Hepatocyte (in vitro differentiated cells): ENCODE measurements at places on chromosomes 12 and 14.

DNA sequence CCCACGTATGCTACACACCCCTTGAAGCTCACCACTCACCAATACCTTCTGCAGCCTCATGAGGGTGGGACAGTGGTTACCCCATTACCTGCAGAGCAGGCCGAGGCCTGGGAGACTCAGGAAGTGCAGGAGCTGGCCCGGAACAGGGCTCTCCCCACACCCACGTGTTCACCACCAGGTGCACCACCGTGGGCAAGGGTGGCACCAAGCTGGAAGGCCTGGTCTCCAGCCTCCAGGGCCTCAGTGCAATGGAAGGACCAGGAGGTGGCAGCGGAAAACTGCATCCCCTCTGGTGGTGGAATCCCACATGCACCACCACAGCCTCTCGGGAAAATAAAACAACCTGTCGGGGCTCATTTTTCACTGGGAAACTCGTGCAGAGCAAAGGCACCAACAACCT lies 36.4 kb downstream of the ITPK1 start:
- peaks cover 7% of the 10 kb centered on the region for H3K4me1 ChIP-seq
- H3K36me3 ChIP-seq, result no peaks in the 10 kb centered on the region
- no peaks in the 10 kb centered on the region for H3K27me3 ChIP-seq
- no peak for DNase-seq
- H3K4me3 ChIP-seq, result no peak overlapping the region

DNA sequence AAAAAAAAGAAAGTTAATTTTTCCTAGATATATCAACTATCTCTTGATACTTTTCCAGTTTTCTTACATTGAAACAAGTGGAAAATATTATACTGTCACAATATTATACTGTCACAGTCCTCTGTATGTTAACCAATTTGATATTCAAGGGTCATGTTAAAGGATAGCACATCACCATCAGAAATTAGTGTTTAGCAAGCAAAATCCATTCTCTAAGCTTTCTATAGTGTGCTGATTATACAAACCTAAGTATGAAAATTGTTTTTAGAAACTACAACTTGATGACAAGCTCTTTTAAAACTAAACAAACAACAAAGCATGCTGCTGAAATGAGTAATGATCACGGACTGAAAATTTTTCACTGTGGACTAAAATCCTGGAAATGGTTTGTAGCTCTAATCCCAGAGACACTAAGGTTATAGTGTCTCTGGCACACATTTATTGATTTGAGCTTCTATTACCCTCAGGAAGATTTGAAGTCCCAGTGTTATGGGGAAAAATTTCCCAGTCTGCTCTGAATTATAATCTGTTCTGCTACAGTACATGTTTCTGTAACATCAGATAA lies 9.7 kb downstream of the SPTSSA start:
- DNase-seq, result no peak
- peaks cover 6% of the 10 kb centered on the region for H3K4me1 ChIP-seq
- H3K27me3 ChIP-seq, result no peaks in the 10 kb centered on the region
- H3K27ac ChIP-seq, result no peak overlapping the region
- no peaks in the 10 kb centered on the region for H3K36me3 ChIP-seq

DNA sequence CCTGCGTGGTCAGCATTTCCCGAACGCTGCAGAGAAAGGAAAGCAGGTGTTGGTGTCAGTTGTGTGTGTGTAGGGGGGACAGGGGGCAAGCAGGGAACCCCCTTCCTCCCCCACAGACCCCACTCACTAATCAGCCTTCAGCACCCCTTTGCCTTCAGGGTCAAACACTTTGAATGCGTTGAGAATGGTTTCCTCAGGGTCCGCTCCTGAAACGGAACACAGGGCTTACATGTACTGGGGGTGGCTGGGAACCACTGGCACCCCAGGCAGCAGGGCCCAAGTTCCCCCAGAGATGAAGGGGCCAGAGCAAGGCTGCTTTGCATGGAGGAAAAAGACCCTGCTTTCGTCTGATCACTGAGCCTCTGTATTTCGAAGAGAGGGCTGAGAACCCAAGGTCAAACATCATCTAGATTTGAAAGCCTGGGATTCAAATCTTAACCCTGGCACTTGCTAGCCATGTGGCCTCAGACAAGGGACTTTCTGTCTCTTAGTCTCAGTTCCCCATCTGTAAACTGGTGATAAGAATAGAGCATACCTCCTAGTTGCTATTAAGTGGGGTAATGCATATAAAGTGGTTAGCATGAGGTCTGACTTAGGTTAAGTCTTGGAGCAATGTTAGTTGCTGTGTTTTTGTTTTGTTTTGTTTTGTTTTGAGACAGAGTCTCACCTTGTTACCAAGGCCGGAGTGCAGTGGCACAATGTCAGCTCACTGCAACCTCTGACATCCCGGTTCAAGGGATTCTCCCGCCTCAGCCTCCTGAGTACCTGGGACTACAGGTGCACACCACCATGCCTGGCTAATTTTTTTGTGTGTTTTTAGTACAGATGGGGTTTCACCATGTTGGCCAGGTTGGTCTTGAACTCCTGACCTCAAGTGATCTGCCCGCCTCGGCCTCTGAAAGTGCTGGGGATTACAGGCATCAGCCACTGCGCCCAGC lies 7.0 kb downstream of the MYL2 start:
- no peak overlapping the region for H3K4me3 ChIP-seq
- H3K36me3 ChIP-seq, result no peaks in the 10 kb centered on the region
- no peak overlapping the region for H3K27ac ChIP-seq
- H3K27me3 ChIP-seq, result no peaks in the 10 kb centered on the region
- H3K4me1 ChIP-seq, result no peaks in the 10 kb centered on the region

DNA sequence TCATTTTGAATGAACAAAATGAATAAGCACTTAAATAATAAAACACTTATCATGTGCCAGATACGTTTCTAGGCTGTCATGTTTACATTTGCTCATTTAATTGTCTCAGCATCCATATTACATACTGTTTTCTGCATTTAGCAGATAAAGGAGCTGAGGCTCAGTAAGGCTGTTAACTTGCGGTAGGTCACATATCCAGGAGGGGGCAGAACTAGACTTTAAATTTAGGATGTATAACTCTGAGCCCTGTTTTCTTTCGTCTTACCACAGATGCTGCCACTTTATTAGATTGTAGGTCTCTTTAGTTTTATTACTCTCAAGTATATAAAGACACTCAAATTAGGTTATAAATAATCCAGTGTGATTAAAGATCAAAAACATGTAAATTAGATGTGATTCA lies 17.7 kb downstream of the IRAK4 start:
- H3K4me3 ChIP-seq, result no peak overlapping the region
- DNase-seq, result peak; percentile 46
- H3K4me1 ChIP-seq, result no peaks in the 10 kb centered on the region
- H3K36me3 ChIP-seq, result no peaks in the 10 kb centered on the region

GRCh38 chr12:105204916-105205315 lies 31.1 kb downstream of the APPL2 start:
- peak overlapping the region; percentile 37 for H3K27ac ChIP-seq
- H3K4me1 ChIP-seq, result no peaks in the 10 kb centered on the region
- H3K36me3 ChIP-seq, result peaks cover 6% of the 10 kb centered on the region

- H3K36me3 ChIP-seq, result no peaks in the 10 kb centered on the region
- H3K4me1 ChIP-seq, result no peaks in the 10 kb centered on the region
- no peak for DNase-seq
- H3K4me3 ChIP-seq, result no peak overlapping the region
- H3K27ac ChIP-seq, result no peak overlapping the region
Observed at GRCh38 chr12:28550757-28551704, 360.8 kb downstream of the CCDC91 start.

DNA sequence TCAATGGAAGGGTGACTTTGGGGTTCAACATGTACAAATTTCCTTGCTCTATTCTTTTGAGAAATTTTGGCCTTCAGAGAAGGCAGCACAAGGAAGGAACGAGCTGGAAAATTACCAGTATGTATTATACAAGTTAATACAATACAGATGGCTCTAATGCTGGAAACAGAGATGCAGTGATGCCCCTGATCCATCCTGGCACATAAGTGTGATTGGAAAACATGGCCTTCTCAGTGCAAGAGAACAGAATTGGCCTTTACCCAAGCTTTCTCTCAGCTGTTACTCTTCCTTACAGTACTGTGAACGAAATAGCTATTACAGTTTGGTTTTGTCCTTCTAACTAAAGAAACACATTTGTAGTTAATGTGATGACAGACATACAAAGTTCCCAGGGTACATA lies 102.5 kb upstream of the GPHB5 start:
- H3K4me3 ChIP-seq, result no peak overlapping the region
- H3K27me3 ChIP-seq, result no peaks in the 10 kb centered on the region
- no peaks in the 10 kb centered on the region for H3K36me3 ChIP-seq
- no peaks in the 10 kb centered on the region for H3K4me1 ChIP-seq
- DNase-seq, result no peak

DNA sequence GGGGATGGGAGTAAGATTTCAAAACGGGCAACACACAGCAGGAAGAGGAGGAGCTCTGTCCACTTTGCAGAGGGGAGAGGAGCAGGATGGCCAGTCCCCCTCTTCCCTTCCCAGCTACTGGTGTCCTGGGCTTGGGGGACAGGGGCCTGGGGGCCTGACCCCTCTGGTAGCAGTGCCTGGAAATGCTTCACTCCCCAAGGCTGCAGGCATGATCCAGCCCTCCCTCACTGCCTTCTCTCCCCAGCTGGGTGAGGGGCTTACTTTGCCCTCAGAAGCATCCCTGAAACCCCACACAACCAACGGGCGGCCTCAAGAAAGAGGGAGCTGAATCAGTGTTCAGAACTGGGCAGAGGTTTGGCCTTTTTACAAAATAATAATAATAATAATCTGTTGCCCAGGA lies 279.5 kb downstream of the DPF3 start:
- H3K4me1 ChIP-seq, result peaks cover 3% of the 10 kb centered on the region
- H3K4me3 ChIP-seq, result no peak overlapping the region
- no peak for DNase-seq
- no peak overlapping the region for H3K27ac ChIP-seq
- no peaks in the 10 kb centered on the region for H3K27me3 ChIP-seq

DNA sequence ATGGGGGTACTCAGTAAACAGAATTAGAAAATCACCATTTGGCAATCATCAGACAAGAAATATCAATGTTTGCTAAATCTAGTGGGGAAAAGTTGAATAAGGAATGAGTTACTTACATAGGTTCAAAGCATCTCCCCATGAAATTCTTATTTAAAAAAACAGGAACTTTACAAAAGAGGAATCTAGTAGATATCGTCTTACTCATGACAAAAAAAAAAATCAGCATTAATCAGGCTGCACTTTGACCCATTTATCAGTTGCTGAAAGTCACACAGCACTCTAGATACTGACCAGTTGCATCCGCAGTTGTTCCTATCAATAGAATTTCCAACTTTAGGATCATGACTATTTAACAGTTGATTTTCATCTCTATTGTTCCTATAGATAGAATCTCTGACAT lies 5.8 kb upstream of the DICER1 start:
- H3K36me3 ChIP-seq, result no peaks in the 10 kb centered on the region
- H3K4me1 ChIP-seq, result peaks cover 4% of the 10 kb centered on the region
- no peak overlapping the region for H3K27ac ChIP-seq

DNA sequence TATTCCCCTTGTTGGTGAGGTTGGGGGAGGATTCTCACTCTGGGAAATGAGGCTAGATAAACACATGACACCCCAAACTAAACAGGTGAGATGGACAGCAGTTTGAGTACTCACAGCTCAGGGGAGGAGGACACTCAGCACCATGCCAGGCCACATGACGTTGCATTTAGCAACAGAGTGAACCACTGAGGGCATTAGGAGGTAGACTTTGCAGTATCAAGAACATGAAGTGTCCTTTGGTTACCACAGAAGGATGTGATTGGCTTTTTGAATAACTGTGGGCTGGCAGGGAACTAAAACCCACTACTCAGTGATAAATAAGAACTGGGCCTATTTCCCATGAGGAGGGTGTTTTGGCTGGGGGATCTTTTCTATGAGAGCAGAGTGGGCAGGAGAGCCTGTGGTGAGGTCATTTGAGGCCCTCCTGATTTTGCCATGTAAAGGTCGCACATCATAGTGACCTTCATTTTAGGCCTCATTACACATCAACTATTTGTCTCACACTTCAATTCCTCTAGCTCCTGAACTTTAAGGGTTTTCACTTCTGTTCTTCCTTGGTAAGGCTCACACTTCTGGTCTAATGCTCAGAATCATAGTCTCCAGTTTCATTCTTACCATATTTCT lies 89.8 kb upstream of the PRKD1 start:
- DNase-seq, result no peak
- H3K27ac ChIP-seq, result no peak overlapping the region
- no peaks in the 10 kb centered on the region for H3K4me1 ChIP-seq
- no peaks in the 10 kb centered on the region for H3K27me3 ChIP-seq
- H3K4me3 ChIP-seq, result no peak overlapping the region

GRCh38 chr14:57869617-57870016 lies 3.7 kb upstream of the SLC35F4 start:
- H3K36me3 ChIP-seq, result no peaks in the 10 kb centered on the region
- no peak overlapping the region for H3K27ac ChIP-seq
- peak; percentile 32 for DNase-seq
- H3K4me3 ChIP-seq, result no peak overlapping the region
- H3K27me3 ChIP-seq, result peaks cover 29% of the 10 kb centered on the region

- no peaks in the 10 kb centered on the region for H3K36me3 ChIP-seq
- no peak for DNase-seq
- H3K4me1 ChIP-seq, result no peaks in the 10 kb centered on the region
- H3K4me3 ChIP-seq, result no peak overlapping the region
- no peak overlapping the region for H3K27ac ChIP-seq
- peaks cover 6% of the 10 kb centered on the region for H3K27me3 ChIP-seq
Observed at GRCh38 chr12:109289004-109289403, 20.1 kb downstream of the FOXN4 start.

- no peak overlapping the region for H3K4me3 ChIP-seq
- H3K4me1 ChIP-seq, result no peaks in the 10 kb centered on the region
- no peaks in the 10 kb centered on the region for H3K27me3 ChIP-seq
Observed at GRCh38 chr14:26929361-26929760, 331.5 kb upstream of the NOVA1 start.

DNA sequence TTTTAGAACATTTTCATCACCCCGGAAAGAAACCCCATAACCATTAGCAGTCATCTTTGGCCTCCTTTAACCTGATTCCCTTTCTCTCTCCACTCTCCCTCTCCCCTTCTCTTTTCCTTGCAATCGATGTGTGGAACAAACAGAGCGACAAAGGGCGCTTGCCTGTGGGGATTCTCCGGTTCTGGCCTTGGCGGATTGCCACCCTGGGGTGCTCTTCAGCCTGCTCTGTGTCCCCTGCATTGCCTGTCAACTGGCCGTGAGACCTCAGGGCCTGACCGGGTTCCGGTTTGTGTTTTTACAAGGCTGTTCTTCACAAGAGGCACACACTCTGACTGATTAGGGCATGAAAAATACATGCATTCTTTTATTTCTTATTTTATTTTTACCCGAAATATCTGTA lies 27.8 kb downstream of the LRTM2 start:
- DNase-seq, result no peak
- no peak overlapping the region for H3K4me3 ChIP-seq
- no peaks in the 10 kb centered on the region for H3K36me3 ChIP-seq
- no peaks in the 10 kb centered on the region for H3K4me1 ChIP-seq

DNA sequence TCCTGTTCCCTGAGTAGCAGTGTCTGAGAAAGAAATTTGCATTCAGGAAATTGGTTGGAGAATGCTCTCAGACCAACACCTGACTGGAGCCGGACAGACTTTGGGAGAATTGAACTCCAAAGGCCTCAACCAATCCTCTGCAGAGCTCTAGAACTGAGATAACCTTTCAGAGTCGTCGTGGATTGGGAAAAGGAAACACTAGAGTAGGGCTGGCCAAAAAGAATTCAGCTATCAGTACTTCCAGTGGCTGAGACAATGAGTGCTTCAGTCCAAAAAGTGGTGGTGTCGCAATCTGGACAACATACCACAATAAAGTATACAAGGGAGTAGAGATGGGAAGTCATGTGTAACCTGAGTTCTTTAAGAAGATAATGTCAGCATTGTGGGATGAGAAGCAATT lies 377.1 kb downstream of the SLC16A7 start:
- H3K4me3 ChIP-seq, result no peak overlapping the region
- no peaks in the 10 kb centered on the region for H3K36me3 ChIP-seq
- no peaks in the 10 kb centered on the region for H3K27me3 ChIP-seq
- DNase-seq, result no peak

GRCh38 chr14:31592122-31592521 lies 30.9 kb downstream of the NUBPL start:
- DNase-seq, result no peak
- no peak overlapping the region for H3K27ac ChIP-seq
- H3K36me3 ChIP-seq, result no peaks in the 10 kb centered on the region
- H3K4me3 ChIP-seq, result no peak overlapping the region
- no peaks in the 10 kb centered on the region for H3K27me3 ChIP-seq
